ENCODE measurements at places on chromosomes 2 and 18.

GRCh38 chr2:233856184-233856583, 1.8 kb upstream of the HJURP start:
- no peak for DNase-seq

GRCh38 chr2:236814593-236814992, 245.0 kb downstream of the ACKR3 start:
- DNase-seq: no peak

DNA sequence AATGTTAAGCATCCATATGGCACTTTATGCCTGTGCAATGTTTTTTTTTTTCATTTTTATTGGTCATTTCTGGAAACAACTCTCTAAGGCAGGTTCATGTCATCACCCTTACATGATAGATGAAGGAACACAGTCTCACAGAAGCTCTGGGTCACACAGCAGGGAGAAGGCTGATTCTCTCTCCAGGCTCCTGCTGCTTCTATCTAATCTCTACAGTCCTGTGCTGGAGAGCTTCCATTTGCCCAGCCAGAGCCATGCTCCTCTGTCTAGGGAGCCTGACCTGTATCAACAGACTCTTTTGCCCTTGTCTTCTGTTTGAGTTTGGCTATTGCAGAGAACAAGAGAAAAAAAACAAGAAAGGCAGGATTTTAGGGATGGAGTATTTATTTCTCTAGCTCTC, 584.8 kb downstream of the MBD2 start:
- DNase-seq: no peak

DNA sequence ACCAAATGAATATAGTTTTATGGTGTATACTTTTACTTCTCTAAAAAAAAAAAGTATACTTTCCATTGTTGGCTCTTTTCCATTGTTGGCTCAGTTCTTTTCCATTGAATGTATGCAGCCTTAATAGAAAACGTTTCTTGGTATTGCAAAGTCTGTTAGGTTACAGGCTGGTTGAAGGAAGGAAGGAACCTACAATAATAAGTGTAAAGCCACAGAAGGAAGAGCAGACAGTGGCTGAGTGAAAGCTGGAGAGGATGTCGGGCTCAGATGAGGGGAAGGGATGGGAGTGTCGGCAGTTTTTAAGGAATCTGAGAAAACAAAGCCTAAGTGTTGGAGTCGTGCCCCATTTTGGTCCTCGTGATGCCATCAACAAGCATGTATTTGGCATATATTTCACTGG, 6.8 kb downstream of the COPS8 start:
- no peak for DNase-seq

GRCh38 chr2:197311421-197312033, 947 bp upstream of the ANKRD44 start:
- no peak for DNase-seq

DNA sequence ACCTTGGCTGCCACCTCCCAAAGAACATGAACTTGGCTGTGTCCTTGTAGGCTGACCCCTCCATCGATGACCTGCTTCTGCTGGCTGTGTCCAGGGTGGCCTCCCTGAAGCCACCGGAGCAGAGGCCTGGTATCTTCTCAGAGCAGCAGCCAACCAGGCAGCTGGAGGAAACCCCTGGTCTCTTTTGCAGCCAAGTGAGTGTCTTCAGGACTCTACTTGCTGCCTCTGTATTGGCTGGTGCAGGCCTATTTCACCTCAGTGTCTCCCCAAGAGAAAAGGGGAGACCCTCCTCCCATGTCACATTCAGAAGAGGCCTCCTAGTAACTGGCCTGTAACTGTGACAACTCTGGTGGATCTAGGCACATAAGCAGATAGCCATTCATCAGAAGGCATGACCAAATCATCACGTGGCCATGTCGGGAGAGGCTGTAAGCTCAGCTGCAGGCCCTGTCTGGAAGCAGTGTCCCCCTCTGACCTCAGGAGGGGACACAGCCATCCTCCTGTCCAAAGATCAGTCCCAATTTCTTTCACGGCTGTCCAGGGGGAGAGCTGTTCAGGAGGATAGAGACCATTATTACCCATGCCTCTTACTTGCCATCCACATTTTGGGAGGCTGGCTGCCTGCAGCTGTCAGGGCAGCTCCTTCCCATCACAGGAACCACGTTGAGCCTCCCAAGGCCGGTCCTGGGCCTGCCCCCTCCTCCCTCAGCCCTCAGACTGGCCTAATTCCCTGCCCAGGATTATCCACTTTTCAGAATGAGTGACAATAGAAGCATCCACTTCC, 20.9 kb upstream of the ROCK2 start:
- no peak for DNase-seq

- no peak for DNase-seq
Observed at GRCh38 chr2:160220545-160221009, 20.5 kb upstream of the ITGB6 start.

GRCh38 chr2:169656164-169656563, 38.0 kb downstream of the CFAP210 start:
- DNase-seq: no peak

DNA sequence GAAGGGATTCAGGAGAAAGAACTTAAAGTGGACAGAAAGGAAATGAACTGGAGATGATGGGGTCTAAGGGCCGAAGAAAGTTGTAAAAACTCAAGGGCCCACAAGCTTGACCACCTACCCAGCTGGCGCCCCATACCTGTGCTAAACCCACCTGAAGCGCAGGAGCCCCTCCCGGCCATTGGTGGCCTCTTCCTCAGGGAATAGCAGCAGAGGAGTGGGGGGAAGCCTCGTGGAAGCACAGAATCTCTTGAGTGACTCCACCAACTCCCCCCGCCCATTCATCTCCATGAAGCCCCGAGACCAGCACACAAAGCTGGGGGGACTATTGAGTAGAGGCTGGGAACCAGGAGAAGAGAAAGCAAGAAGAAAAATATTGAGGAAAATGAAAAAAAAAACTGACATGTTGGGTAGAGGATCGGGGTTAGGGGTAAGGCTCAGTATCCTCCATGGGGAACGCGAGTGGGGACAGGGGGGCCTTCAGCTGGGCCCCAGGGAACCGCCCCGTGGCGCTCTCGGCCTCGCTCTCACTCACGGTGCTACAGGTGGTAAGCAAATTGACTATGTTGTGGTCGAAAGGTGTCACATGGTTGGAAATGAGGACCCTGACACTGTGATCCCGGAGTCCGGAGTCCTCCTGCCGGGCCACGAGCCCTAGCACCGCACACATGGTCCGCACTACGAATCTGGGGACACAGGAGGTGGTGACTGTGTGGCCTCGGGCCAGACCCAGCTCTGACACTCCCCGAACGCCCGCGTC, 728 bp downstream of the AUP1 start:
- no peak for DNase-seq

GRCh38 chr2:15729001-15729400, 137.3 kb downstream of the DDX1 start:
- DNase-seq: no peak

GRCh38 chr2:20225294-20226151, 593 bp upstream of the SDC1 start:
- no peak for DNase-seq

- no peak for DNase-seq
Observed at GRCh38 chr2:177229442-177230242, 17.0 kb downstream of the HNRNPA3 start.

- DNase-seq: no peak
Observed at GRCh38 chr2:240567137-240567871, 980 bp upstream of the RNPEPL1 start.

DNA sequence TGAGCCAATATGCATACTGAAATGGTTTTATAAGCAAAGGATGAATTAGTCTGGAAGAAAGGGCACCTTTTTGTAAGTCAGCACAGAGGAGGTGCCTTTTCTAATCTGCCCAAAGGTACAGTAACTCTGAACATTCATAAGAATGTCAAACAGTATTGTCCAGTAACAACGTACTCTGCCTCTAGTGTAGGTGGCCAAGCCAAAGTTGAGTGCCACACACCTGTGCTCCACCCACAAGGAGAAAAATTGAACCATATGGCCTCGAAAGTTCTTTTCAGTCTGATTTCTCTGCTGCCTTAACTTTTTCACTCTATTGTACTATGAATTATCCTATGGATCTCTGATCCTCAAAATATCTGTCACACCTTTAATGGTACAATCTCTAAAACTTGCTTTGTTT, 86.8 kb downstream of the CERKL start:
- no peak for DNase-seq

GRCh38 chr2:165497659-165498317, 28.3 kb downstream of the CSRNP3 start:
- no peak for DNase-seq

- no peak for DNase-seq
Observed at GRCh38 chr2:222900354-222900753, 39.5 kb downstream of the ACSL3 start.

GRCh38 chr18:79979843-79980242, 8.5 kb downstream of the TXNL4A start:
- DNase-seq: no peak

DNA sequence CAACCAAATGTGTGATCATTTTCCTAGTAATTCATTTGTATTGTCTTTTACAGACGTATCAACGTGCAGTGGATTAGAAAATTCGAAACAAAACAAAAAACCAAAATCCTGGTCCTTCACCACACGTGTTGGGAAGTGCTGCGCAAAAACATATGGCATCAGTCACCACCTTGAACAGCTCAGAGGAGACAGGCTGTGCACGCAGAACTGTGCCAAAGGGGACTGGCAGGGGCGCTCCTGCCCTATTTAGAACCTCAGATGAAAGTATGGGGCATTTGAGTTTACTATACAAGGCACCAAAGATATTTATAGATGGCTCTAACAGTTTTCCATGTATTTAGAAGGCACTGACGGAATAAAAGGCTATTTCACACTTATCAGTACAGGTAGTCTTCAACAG, 42.3 kb downstream of the NOL10 start:
- no peak for DNase-seq

DNA sequence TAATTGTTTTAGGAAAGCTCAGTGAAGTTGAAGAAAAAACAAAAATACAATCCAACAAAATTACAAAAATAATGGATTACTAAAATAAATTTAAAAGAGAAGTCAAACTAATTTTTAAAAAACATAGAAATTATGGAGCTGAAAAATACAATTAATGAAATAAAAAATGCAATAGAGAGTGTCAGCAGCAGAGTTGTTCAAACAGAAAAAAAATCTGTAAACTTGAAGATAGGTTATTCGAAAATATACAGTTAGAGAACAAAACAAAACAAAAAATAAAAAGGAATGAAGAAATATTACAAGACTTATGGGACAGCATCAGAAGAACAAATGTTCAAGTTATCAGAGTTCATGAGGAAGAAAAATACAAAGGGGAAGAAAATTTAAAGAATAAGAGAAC, 114.7 kb downstream of the GULP1 start:
- no peak for DNase-seq

- DNase-seq: no peak
Observed at GRCh38 chr2:149877074-149877473, 289.5 kb upstream of the MMADHC start.

DNA sequence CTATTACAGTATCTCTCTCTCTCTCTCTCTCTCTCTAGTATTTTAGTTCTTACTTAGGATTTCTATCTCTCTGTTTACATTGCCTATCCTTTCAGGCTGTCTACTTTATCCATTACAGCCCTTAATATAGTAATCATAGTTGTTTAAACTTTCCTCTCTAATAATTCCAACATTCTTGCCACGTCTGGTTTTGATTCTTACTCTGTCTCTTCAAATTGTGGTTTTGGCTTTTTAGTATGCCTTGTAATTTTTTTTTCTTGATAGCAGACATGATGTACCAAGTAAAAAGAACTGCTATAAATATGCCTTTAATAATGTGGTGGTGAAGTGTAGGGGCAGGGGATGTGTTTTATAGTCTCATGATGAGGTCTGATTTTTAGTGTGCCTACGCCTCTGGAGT, 1809.5 kb upstream of the CELF4 start:
- DNase-seq: no peak

DNA sequence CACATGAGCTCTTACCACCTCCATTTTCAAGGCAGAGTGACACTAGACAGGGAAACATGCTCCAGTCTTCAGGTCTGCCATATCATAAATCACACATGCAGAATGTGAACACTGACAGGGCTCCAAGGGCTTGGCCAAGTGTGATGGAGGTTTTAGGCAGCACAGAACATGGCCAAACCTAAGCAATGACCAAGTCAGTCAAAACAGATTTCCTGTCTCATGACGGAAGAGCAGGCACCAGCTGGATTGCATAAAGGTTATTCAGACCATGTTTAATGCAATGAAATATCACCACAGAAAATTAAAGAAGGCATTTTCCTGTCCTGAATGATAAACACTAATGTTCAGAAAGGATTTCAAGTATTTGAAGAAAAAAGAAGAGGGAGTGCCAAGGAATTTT, 72.5 kb downstream of the SUMO1 start:
- no peak for DNase-seq

- DNase-seq: no peak
Observed at GRCh38 chr2:78992807-78993517, 32.5 kb upstream of the REG3G start.

DNA sequence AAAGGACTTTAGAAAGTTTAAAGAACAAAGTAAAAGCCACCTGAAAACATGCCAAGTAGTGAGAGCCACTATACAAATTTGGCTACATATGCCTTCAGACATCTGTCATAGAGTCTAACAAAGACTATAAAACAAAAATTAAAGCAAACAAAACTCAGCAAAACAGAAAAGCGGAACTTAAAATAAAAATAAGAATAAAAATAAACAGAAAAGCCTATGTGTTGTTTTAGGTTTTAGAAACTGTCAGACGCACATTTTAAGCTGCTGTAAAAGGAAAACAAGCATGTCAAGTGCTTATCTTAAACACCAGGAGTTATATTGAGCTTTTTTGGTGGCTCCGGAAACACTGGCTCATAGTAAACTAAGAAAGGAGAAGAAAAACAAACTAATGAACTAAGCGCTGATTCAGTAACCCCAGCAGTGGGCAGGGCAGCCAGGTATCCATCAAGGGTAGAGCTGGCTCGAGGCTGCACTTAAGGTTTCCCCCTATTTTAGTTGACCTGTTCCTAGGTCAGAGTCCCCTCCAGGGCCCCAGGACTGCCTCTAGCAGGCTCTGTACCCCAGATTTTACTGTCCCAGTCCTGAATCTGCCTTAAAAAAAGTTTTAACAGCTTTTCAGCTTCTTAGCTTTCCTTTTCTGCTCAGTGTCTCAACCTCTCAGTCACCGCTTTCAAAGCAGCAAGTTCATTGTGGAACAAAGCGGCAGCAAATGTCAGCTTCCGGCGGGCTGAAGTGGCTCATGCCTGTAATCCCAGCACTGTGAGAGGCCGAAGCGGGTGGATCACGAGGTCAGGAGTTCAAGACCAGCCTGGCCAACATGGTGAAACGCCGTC, 15.4 kb upstream of the RMC1 start:
- no peak for DNase-seq

DNA sequence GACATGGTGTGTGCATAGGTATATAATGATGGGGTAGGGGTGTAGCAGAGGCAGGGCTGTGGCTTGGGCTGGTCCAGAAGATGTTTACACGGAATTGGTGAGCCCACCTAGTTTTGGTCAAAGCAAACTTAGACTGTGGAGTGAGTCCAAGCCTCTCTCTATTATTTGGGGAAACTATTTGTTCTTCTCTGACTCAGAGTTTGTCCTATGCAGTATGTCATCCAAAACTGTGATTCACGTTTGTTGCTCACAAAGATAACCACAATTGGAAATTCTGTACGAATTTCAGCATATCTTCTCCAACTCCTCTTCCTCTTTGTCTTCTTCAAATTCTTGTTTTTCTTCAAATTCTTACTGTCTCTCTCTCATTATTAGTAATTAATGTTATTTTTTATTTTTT, 292.9 kb downstream of the XIRP2 start:
- DNase-seq: no peak

- no peak for DNase-seq
Observed at GRCh38 chr2:239962890-239963591, 62.1 kb downstream of the NDUFA10 start.

GRCh38 chr2:23449413-23449812, 64.4 kb downstream of the KLHL29 start:
- no peak for DNase-seq
